ENCODE measurements at places on chromosomes 5 and 9. TPM values are rescaled to one million over a fixed set of nuclear protein-coding genes. Genes with fewer than 3 reads are reported as not detected.

DNA sequence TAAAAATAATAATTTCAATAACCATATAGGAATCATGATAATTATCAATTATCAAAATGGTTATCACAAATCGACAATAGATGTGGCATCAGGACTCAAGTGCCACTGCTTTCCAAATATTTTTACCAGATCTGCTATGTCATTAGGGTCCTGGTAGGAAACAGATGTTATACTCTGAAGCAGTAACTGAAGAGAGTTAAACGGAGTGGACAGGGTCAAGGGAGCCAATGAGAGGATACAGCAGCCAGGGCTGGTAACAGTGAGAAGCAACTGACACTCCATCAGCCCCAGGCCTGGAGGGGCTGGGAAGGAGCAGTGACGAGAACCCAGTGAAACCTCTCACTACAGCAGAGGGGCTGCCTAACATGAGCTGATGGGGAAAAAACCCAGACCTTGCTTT lies 322.4 kb downstream of the NPR3 start:
- no peak for DNase-seq

DNA sequence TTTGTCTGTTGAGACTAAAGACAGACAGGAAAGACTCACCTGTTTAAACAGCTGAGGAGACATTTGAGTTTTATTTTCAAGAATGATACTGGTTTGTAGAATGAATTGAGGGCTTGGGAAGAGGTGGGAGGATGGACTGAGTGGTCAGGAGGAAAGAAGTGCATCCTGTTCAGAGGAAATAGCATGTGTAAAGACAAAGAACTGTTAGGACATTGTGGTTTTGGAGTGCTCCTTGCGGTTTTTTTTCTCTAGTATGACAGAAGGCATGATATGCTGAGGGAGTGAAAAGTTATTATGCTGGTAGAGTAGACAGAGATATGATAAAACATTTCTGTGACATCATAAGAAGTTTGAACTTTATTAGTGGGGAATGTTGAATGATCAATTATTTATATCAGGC lies 270.7 kb upstream of the ELAVL2 start:
- DNase-seq: peak; percentile 75

DNA sequence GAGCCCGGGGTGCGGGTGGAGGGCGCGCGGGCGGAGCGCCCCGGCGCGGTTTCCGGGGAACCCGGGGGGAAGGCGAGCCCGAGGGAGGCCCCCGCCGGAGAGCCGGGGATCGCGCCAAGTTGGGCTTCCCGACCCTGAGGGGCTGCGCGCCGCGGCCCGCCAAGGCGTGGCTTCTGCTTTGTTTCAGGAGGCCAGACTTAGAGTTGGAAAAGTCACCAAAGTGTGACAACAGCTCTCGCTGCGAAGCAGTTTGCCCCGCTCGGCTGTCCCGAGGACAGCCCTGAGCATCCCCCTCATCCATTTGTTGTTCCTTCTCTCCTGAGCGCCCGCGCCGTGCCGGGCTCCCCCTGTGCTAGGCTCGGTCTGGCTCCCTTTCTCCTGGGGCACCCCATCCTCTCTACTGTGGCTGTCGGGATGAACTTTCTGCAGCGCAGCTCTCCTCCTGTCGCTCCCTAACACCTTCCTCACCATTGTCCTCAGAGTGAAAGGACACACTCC lies 410 bp downstream of the GLIPR2 start:
- no peak for DNase-seq

The LRRC26 gene
- not detected for total RNA-seq

The CCDC69 gene
- total RNA-seq: 18.4 TPM

The SPATA6L gene
- 0.92 TPM for total RNA-seq

The TMEM8B gene
- total RNA-seq: 0.20 TPM

DNA sequence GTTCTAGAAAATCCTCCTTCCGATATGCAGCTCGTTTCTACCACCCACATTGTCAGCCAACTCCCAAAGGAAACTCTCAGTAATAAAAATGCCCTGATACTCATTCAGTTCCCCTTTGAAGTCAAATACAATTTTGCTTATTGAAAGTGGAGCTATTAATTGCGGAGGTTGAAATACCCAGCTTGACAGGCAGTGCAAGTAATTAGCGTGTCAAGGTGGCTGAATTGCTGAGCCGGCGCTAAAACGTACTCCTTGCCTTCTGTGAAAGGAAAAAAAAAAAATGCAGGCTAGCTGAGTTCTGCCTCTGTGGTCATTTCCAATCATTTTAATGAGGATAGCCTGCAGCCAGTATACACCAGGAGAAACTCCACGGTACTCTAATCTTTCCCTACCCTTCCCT lies 165.5 kb downstream of the RORB start:
- no peak for DNase-seq

The COL5A1 gene
- total RNA-seq: 6.5 TPM

The SPATA31C1 gene
- total RNA-seq: not detected

- DNase-seq: peak; percentile 76
Measured at GRCh38 chr9:6788162-6789016, 30.6 kb downstream of the KDM4C start.

The CHD1 gene
- 50.1 TPM for total RNA-seq

DNA sequence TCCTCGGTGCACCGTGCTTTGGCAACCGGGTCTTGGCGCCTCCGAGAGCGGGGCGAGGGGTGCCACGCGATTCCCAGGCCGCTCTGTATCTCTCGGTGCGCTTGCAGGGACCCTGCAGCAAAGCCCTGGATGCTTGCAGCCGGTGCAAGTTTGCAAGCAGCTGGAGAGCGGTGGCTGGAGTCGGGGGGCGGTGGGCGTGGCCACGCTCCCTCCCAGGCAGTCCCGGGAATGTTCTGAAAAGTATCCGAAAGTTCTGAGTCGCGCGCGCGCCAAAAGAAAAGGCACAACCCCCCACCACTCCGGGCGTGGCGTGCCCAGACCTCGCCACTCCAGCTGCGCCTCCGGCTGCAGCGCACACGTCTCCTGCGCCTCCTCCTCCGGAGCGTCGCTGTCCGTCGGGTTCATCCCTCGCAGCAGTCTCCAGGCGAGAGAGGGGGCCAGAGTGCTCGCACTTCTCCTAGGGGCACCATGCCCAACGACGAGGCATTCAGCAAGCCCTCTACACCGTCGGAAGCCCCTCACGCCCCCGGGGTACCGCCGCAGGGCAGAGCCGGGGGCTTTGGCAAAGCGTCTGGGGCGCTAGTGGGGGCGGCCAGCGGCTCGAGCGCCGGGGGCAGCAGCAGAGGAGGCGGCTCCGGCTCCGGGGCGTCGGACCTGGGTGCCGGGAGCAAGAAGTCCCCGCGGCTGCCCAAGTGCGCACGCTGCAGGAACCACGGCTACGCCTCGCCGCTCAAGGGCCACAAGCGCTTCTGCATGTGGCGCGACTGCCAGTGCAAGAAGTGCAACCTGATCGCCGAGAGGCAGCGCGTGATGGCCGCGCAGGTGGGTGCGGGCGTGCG lies at the start of gene DMRT1:
Gene DMRT1, plus strand, starts transcription at position 327 of the 839 bp plus-strand sequence. Its CDS starts 142 bp downstream, at position 469.
- DNase-seq: no peak

DNA sequence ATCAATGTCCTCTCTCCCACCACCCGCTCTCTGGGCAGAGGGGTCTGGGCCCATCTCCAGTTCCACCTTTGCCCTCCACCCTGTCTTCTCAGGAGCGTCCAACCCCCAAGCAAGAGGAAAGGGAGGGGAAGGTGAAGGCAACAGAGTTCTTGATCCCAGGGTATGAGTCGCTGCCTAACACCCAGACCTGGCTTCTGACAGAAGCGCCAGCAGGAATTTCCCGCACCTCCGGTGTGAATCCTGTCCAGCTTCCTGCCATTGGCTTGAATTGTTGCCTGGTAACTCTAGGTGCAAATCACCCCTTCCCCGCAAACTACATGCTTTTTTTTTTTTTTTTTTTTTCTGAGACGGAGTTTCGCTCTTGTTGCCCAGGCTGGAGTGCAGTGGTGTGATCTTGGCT lies 84.2 kb upstream of the IER5L start:
- no peak for DNase-seq
